ENCODE measurements at places on chromosomes 5 and 9.

DNA sequence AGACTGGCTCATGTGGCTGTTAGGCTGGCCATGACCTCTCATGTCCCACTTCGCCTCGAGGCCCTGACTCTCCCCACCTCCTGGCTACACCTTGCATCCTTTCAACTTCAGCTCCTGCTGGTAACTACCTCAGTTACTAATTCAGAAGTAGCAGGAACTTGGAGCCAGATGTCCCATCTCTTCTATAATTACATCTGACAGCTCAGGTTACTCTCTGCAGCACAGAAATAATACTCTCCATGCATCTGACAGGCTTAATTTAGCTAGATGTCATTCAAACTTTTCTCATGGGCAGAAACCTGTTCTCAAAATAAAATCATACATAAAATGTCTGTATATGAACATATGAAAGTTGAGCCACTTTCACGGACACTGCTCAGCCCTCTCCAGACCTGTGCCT is 92.2 kb upstream of the IL33 start:
- DNase-seq: no peak

DNA sequence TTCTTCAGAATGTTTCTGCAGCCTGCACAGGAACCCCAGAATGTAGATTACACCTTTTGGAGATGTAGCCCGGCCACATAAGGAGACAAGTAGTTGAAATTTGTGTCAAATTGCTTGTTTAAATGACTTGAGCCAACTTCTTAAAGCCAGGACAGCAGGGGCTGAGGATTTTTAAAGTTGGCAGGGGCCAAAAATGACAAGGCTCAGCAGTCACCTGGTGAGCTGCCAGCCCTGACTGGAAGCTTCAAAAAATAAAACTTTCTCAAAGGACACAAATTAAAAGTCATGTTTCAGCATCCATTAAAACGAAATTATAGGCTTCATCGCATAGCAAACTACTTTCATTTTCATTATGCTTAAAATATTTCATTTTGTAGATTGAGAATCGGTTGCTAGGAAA is 340.3 kb upstream of the WWC1 start:
- DNase-seq: no peak

DNA sequence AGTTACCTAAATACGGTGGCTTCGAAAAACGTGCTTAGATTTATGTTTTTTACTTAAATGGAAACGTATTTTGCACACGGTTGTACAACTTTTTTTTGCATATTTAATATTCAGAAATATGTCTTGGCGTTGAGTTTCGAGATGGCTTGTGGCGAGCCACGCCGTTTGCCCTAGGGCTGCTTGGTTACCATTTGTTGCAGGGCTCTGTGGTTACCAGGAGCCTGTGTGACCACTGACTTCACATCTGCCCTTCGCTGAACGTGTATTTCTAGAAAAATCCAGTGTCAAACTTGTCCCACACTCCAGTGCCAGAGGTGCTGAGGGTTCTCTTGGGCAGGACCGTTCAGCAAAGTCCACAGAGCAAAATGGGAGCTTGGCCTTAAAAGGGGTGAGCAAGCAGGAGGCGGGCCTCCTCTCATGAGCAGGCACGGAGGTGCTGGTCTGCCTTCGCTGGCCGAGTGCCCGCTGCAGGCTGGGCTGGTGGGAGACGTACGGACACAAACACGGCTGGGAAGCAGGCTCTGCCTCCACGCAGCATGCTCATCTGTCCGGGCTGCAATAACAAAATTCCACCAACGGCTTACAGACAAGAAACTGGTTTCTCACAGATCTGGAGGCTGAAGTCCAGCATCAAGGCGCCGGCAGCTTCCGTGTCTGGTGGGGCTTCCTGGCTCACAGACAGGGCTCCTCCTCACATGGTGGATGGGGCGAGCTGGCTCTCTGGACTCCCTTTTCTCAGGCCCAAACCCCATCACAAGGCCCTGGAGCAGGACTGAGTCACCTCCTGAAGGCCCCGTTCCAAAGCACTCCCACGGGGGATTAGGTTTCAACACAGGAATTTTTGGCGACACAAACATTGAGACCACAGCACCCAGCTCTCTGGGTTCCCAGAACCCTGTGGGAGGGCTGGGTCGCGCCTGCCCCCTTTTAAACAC is 5.4 kb downstream of the MRPL36 start:
- DNase-seq: no peak

- DNase-seq: peak; percentile 44
Measured at GRCh38 chr9:133484671-133485437, 6.0 kb upstream of the SLC2A6 start.

DNA sequence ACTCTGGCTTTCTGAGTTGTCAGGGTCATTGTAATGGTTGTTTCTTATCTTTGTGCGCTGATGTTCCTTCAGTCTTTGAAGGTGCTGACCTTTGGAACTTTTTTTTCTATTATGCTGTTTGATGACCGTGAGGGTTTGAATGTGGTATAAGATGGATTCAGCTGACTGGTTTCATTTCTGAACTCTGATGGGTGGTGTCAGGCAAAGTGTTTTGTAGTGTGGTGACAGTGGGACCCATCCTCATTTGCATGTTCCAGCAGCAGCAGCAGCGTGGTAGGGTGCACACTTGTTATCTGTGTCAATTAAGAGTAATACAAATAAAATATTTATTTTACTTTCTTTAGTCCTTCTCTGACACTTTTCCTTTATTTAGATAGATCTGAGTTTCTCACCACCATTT is 227.7 kb upstream of the PRR16 start:
- DNase-seq: no peak

DNA sequence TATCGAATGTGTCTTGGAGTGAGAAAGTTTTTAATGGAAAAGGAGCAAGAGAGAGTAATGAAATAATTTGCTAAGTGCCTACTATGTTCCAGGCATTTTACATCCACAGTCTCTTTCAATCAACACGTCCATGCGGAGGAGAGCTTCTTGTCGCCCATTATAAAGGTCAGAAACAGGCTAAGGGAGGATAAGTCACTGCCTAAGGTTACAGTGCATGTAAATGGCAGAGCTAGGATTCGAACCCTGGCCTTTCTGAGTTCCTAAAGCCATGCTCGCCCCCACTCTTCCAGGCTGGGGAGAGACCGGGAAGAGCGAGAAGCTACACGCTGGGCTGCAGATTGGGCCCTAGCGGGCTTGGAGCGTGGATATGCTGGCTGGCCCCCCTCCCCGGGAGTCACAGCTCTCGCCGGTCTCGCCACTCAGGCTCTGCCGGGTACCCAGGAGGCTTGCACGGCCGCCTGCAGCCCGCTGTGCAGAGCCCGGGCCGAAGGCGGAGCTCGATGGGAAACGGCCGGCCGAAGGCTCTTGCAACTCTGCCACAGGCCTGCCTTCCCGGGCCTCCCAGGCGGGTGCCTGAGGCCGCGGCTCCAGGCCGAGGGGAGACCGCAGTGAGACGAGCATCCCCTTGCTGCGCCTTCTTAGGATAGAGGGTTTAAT is 775 bp upstream of the LHX2 start:
- DNase-seq: no peak

DNA sequence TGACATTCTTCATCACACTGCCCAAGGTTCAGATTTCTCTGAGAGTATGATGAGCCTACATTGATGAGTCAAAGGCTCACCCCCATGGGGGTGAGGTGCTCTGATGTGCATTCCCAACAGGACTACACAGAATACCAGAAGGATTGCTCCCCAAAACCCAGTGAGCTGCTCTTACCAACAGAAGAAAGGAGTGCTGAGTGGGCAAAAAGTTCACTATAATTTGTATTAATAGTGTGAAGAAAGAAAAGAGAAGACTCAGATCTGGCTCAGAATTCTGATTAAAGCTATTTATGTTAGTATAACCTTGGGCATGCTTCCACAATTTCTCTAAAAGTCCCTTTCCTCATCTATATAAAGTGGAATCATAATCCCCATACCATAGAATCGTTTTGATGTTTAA is 46.1 kb downstream of the PRKACG start:
- no peak for DNase-seq

GRCh38 chr9:134442085-134442474 is 115.8 kb downstream of the RXRA start:
- DNase-seq: no peak

GRCh38 chr5:1415626-1416360 is 29.4 kb downstream of the SLC6A3 start:
- peak; percentile 28 for DNase-seq

GRCh38 chr5:172076761-172077244 is 70.4 kb upstream of the FBXW11 start:
- DNase-seq: no peak

DNA sequence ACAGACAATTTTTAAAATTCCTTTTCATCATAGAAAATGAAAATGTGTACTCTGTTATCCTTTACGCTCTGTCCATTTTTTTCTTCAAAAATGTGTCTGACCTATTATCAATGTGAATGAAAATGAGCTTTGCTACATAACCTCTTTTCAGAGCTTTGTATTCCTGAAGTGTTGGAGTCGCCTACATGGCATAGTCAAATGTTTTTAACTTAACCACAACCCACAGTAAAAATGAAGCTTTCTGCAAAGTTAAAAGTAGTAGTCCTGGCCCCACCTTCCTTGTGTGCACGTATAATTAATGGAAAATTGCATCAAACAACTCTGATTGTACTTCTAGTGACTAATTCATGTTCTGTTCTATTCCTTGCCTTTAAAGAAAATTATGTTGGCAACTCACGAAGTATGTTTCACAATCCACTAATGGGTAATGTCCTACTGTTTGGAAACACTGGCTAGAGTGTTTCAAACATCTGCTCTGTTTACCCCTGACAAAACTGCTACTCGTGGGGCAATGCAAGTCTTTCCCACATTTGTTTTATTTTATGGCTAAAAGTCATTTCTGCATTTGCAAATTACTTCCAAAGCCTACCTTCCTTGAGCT is 18.6 kb upstream of the PSAT1 start:
- no peak for DNase-seq

GRCh38 chr5:107451028-107451427 is 219.7 kb downstream of the EFNA5 start:
- DNase-seq: no peak

GRCh38 chr9:13163946-13164345 is 115.5 kb downstream of the MPDZ start:
- no peak for DNase-seq

- peak; percentile 23 for DNase-seq
Measured at GRCh38 chr9:134626069-134626423, 15.6 kb upstream of the COL5A1 start.

DNA sequence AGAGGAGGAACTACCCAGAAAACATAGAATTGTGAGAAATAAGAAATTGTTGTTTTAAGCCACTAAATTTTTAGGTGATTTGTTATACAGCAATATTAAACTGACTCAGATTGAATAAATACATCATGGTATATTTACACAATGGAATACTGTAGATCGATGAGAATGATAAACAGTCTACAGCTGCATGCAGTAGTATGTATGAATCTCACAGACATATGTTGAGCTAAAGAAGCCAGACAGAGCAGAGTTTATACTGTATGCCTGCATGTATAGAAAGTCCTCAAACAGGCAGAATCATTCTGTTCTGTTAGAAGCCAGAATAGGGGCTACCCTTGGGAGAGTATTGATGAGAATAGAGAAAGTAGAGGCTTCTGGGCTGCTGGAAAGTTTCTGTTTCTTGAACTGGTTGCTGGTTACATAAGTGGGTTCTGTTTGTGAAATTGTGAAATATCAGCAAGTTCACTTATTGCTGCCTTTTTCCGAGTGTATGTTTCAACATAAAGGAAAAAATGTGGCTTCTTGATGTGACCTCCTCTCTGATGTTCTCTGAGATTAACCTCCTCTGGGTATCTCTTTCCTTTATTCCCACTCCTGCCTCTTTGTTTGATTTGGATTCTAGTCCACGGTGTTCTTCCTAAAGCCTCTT is 9.6 kb downstream of the KIAA1958 start:
- no peak for DNase-seq

DNA sequence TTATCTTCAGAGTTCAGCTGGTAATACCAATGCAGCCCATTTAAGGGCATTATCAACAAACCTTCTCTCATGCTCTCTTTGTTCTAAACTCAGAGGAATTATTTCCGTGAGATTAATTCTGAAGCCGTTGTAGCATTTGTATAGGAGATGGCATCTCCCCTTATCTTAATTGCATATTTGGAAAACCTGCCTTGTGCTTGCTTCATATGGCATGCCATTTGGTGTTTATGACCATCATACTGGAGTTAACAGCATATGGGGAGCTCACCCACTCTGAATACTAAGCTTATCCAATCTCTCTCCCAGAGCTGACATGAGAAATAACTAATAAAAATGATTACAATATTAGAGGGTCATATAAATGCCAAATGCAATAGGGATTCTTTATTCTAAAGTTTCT is 243.2 kb downstream of the BRINP1 start:
- DNase-seq: no peak

DNA sequence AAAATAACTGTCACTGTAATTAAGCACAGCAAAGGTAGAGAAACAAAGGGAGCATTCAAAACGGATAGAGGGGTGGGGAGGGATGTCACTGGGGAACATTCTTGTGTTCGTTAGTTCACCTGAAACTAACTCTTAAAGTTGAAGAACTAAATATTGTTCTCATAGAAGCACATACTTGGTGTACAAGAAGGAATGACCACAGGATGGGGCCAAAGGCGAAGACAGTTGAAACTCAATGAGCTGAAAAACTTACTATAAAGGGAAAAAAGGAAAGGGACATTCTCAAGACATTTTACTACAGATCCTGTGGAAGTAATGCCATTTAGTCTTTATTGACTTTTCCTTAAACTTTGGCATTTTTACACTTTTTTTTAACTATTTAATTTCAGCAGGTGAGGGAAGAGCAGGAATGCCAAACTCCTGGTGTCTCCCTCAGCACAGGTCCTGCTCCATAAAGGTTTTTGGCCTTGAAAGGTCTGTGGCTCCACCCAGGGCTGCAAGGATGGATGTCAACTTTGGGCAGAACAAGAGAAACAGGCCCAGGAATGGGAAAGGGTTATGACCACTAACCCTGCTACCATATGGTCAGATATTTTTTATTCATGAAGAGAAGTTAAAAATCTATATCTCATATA is 197.6 kb upstream of the RASA1 start:
- DNase-seq: no peak

DNA sequence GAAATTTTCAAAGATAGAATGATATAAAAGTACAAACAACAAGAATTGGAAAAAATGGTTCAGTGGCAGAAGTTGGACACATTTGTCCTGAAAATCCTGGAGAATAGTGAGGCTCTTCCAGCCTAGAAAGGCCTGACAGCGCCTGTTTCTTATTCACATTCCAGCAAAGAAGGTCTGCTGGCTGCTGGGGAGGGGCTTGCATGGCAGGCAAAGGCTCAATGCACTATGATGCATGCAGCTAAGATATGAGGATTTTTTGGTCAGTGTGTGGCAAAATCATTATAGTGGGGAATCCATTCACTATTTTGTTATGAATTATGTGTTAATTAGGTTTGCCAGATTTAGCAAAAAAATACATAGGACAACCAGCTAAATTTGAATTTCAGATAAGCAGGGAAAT is 243.9 kb upstream of the SLC30A5 start:
- DNase-seq: no peak

- peak; percentile 84 for DNase-seq
Measured at GRCh38 chr9:130893341-130894101, 3.1 kb downstream of the QRFP start.

DNA sequence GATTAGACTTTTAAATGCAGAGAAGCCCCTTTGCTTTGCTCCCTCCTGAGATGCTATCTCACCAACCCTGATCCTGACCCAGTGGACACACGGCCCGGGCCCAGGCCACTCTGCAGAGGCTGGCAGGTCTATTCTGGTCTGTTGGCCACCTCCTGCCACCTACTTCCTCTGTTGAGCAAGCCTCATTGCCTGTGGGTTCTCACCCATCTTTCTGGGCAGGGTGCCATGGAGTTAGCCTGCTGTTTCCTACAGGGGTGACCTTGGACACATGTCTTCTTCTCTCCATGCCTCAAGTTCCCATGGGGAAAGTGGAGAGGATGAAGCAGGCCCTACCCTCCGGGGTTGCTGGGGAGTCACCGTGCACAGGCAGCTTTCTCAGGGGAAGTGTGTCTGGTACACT is 266.2 kb upstream of the IRX1 start:
- DNase-seq: no peak

- DNase-seq: no peak
Measured at GRCh38 chr9:71384343-71384742, 262.9 kb upstream of the TRPM3 start.

Measured in lower lobe of right lung (tissue), 2 donors.